ENCODE measurements at places on chromosomes 7 and 10. TPM values are rescaled to one million over a fixed set of nuclear protein-coding genes. Genes with fewer than 3 reads are reported as not detected.

ASB15 gene
- total RNA-seq = not detected

TCERG1L gene
- 9.0 TPM for total RNA-seq

FRMPD2 gene
- total RNA-seq = 18.7 TPM

SLC16A12 gene
- 3.9 TPM for total RNA-seq

RPEL1 gene
- not detected for total RNA-seq

NFE2L3 gene
- 10.6 TPM for total RNA-seq

GNAT3 gene
- total RNA-seq = not detected

CYCS gene
- 140 TPM for total RNA-seq

TMEM229A gene
- 4.6 TPM for total RNA-seq

TSPAN14 gene
- total RNA-seq = 15.0 TPM

MYL7 gene
- not detected for total RNA-seq

LIPF gene
- not detected for total RNA-seq

Measured in diencephalon (tissue), 1 donor.